Stimulated activated CD8-positive, alpha-beta memory T cell treated with anti-CD3 and anti-CD28 coated beads, Interleukin-15, amount 100 ng/mL, for 4 hours (primary cell): ENCODE measurements at places on chromosomes 7 and 10.

- no peak for DNase-seq
Measured at GRCh38 chr7:35820858-35821257, 20.0 kb downstream of the SEPTIN7 start.

DNA sequence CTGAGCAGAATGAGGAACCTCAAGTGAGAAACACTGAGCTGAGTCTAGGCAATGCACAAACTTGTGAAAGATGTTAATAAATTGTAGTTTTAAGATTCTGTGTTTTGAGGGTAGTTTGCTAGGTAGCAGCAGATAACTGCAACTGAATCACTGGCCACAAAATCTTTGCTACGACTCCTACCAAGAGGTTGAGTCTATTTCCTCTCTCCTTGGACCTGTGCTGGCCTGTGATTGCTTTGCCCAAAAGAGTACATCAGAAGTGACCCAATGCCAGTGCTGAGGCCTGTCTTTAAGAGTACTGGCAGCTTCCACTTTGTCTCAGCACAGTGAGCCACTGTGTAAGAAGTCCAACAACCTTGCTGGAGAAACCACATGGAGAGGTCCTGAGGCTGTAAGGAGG is 11.9 kb upstream of the TSPAN13 start:
- no peak for DNase-seq

DNA sequence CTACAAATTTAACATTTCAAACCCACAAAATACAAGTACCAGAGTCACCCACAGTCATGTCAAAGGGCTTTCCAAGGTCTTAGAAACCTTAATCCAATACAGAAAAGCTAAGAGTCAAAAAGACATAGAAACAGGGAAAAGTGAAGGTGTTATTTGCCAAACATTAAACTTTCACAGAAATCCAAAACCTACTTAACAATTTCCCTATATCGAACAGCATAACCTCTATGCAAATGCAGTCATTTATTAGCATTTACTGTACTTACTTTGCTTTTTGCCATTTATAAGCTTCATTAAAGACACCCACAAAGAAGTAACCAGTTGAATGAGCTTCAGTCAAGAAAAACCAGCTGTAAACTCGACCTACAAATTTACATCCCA is 1.6 kb downstream of the PANK1 start:
- DNase-seq, result no peak

DNA sequence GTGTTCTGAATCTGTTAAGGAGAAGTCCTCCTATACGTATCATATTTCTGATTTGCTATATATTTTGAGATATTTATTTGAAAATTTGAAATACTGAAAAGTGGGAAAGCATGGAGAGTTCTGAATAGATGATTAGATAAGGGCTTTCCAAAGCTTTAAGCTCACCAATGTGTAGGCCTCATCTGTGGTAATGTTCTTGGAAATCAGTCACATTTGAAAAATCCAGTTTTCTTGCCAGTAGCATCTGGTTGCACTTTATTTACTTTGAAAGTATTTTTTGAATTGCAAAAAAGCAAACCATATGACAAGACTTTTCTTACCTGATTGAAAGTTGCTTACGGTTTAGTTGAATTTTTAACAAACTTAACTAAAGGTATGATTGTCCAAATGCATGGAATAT is 21.7 kb downstream of the ADD3 start:
- no peak for DNase-seq

- DNase-seq, result no peak
Measured at GRCh38 chr10:30755441-30755953, 125.9 kb upstream of the LYZL2 start.

DNA sequence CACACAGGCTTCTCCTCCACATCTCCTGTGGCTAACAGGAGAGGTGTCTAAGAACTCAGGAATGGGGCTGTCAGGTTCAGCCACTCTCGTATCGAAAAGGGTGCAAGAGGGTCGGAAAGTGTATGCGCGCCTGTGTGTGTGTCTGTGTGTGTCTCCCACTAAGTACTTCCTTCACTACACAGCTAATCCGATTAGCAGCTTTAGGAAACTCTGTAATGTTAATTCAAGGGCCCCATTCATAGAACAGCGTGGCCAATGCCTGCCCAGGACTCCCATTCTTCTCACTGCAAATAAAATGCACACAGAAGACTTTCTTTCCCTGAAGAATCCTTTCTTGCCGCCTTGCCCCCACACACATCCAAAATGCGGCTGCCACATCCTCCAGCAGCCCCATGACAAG is 39.9 kb downstream of the TLL2 start:
- DNase-seq, result no peak

DNA sequence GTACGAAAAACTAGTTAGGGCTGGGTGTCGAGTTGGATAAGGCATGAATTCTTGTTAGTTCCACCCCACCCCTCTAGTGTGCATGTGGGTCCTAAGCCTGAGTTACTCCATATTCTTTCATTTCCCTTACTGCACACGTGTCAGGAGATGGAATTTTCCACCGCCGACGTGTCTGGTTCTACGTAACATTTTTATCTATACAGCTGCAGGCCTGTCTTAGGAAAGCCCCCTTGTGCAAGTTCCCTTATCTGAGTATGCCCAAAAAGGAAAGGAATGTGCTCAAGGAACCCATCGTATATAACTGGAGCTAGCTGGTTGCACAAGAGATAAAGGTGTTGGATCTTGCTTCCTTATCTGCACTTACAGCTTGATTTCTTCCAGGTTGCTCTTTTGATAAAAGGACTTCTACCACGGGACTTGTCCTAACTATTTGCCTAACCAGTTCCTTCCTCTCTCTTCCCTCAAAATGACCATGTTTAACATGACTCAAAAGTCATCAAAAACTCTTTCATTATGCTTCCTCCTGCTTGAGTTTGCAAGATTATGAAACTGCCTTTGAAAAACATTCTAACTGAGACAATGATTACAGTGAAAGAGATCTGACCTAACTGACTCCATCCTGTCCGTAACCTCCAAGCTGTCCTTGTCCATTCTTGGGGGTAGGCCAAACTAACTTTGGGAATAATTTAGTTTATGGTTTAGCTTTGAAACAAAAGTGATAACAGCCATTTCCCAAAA is 181.4 kb downstream of the AKR1D1 start:
- no peak for DNase-seq
